IgD-negative memory B cell (primary cell): ENCODE measurements at places on chromosomes 2 and 18. TPM values are rescaled to one million over a fixed set of nuclear protein-coding genes. Genes with fewer than 3 reads are reported as not detected.

Gene KCNE4
- not detected for polyA plus RNA-seq

Gene ATIC
- 137 TPM for polyA plus RNA-seq

Gene GPR155
- 1.6 TPM for polyA plus RNA-seq

Gene KRCC1
- 38.0 TPM for polyA plus RNA-seq

Gene ANKRD30B
- polyA plus RNA-seq, result not detected

Gene ING5
- 34.0 TPM for polyA plus RNA-seq

Gene SMIM21
- not detected for polyA plus RNA-seq

Gene ADRA2B
- not detected for polyA plus RNA-seq

Gene PPM1B
- polyA plus RNA-seq, result 40.7 TPM

Gene INHBB
- polyA plus RNA-seq, result not detected

Gene CCDC85A
- 0.15 TPM for polyA plus RNA-seq

Gene AKAIN1
- not detected for polyA plus RNA-seq

Gene SKOR2
- polyA plus RNA-seq, result not detected

Gene GKN1
- polyA plus RNA-seq, result not detected

Gene RGPD8
- polyA plus RNA-seq, result 3.8 TPM

Gene NYAP2
- polyA plus RNA-seq, result not detected

Gene CDH19
- not detected for polyA plus RNA-seq

Gene HOXD8
- polyA plus RNA-seq, result not detected

Gene SLC25A12
- 14.0 TPM for polyA plus RNA-seq
